Stimulated activated CD4-positive, alpha-beta T cell treated with anti-CD3 and anti-CD28 coated beads, TNF-alpha, amount 100 ng/mL, for 1 hour (primary cell): ENCODE measurements at places on chromosomes 12 and 14.

DNA sequence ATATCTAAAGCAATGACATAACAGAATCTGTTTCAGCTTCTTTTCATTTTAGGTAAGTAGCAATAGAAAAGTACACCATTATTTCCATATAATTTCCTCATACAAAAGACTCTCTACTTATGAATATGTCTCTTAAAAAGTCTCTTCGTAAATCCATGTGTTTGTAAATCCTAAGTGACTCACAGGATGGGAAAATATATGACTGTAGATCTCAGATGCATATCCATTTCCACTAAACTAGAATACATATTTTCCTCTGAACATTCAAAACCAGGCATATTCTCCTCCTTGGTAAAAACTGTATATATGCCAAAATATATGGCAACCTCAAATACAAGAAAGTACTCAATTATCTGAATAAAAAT is 93.6 kb downstream of the TXNDC16 start:
- no peak for DNase-seq

GRCh38 chr12:96906498-96906848 is 584 bp upstream of the NEDD1 start:
- DNase-seq = no peak

DNA sequence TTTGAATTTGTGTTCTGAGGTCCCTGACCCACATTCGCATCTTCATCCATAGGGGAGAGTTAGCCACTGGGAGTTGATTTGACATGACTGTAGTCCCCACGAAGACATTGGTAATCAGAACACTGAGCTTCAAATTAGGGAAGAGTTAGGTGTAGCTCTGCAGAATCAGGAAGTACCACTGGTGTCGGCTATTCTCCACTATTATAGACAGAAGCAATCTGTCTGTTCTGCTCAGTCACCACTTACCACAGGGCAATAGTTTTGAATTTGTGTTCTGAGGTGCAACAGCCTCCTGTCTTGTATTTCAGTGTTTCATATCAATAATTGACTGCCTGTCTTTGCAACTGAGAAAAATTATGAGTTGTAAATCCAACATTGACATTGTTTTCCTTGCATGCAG is 407.6 kb downstream of the LRFN5 start:
- no peak for DNase-seq

GRCh38 chr14:55513491-55513890 is 66.5 kb upstream of the KTN1 start:
- DNase-seq = no peak

DNA sequence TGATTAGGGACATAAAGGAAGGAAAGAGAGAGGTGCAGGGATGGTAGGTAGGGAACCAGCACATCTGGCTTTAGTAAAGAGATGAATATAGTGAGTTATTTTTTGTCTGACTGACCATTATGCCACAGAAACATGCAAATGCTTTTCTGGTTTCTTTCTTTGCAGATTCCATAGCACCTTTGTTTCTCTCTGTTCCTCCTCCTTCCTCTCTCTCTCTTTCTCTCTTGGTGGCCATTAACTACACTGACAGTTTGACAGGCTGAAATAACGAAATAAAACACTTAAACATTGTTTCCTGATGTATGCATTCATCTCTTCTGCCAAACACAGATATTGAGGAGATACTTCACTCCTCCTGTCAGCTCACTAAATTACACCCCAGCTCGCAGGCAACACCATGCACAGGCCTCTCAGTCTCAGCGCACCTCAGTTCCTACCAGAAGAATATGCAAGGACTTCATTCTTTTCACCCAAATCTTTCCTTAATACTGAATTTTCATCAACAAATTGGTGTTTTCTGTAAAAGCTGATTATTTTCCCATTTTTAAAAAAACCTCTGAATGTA is 406.9 kb upstream of the SOX5 start:
- DNase-seq = no peak

DNA sequence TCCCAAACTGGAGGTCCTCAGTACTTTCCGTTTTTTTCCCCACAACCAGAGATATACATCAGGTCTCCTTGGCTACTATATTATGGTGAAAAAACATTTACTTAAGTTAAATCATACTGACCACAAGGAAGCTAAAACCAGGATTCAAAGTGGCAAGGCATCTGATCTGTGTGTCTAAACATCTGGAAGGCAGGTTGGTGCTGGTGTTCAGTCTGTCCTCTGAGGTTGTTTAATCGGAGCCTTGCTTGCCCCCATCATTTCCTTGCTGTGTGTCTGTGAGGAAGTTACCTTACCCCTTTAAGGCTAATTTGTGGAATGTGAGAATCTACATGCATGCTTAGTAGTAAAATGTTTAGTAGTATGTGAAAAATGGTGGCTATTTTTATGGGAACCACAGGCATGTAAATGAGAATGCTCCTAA is 75.6 kb downstream of the GALNT4 start:
- no peak for DNase-seq

GRCh38 chr14:58426670-58427280 is 556 bp downstream of the TIMM9 start:
- no peak for DNase-seq

- DNase-seq = no peak
Measured at GRCh38 chr12:92554158-92555073, 148.4 kb upstream of the PLEKHG7 start.

GRCh38 chr12:110193196-110193595 is 69.0 kb downstream of the IFT81 start:
- no peak for DNase-seq
